Activated T-helper 17 cell treated with anti-CD3 and anti-CD28 coated beads, Interleukin-2, amount 50 U/mL, for 72 hours (primary cell): ENCODE measurements at places on chromosomes 5 and 9. TPM values are rescaled to one million over a fixed set of nuclear protein-coding genes. Genes with fewer than 3 reads are reported as not detected.

DNA sequence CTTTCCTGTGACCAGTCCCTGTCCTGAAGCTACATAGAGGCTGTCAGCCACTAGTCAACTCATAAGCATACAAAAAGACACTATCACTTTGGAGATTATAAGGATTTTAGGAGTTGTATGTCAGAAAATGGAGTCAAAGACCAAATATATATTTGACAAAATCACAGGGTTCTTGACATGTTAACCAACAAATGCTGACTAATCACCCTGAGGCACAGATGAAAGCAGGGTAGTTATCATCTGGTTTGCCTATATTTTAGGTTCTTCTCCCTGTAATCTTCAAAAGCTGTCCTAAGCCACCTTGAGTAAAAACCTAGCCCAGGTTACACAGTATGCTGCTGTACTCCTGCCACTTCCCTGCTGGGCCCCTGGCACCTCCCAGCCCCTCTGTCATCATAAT lies 64.7 kb upstream of the ERCC6L2 start:
- no peak for ATAC-seq

- ATAC-seq: no peak
Observed at GRCh38 chr9:104808035-104808614, 44.2 kb downstream of the NIPSNAP3B start.

DNA sequence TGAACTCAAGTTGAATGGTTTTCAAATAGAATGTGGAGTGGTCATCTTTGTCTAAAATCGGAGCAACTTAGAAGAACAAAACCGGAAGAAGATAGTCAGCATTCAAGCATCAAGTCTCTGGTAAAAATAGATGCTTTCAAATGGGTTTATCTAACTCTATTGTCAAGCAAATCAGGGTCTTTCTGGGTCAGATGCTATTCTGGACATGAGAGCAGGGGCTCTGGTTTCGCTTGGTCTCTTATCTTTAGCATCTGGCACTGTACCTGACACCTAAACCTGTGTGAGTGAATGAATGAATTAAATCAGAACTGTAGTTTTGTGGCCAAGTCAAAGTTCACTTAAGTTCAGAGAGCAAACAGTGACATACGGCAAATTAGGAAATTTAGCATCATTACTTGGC lies 173.5 kb downstream of the SLIT3 start:
- ATAC-seq: no peak

Gene FCHO2
- total RNA-seq: 4.5 TPM

Gene ROR2
- not detected for total RNA-seq

Gene ANKRD18A
- 16.0 TPM for total RNA-seq

Gene FAM174A
- 6.4 TPM for total RNA-seq
